ENCODE measurements at places on chromosomes 5 and 9. TPM values are rescaled to one million over a fixed set of nuclear protein-coding genes. Genes with fewer than 3 reads are reported as not detected.

GRCh38 chr5:126514558-126515141 is 80.4 kb downstream of the ALDH7A1 start:
- DNase-seq = no peak

The DMAC1 gene
- 19.4 TPM for total RNA-seq

DNA sequence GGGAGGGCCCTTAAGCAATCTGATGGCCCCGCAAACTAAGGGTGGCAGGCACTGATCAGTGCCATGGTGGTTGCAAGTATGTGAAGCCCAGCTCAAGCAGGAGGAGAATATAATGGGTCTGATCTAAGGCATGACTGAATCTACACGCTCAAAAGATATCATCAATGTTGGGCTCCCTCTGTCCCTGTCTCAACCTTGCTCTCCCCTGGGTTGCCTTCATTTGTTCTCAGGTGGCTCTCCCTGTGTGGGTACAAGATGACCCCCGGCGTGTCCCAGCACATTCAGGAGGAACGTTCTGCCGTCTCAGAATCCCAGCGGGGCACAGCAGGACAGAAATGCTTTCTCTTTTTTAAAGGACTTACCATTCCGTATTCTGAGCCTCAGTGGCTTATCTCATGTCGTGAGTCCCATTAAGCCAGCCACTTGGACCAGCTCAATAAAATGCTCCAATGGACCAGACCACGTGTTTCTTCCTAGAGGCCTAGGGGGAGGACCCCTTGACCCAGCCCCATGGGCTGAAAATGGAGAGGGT is 12.0 kb upstream of the RNF130 start:
- DNase-seq = no peak

DNA sequence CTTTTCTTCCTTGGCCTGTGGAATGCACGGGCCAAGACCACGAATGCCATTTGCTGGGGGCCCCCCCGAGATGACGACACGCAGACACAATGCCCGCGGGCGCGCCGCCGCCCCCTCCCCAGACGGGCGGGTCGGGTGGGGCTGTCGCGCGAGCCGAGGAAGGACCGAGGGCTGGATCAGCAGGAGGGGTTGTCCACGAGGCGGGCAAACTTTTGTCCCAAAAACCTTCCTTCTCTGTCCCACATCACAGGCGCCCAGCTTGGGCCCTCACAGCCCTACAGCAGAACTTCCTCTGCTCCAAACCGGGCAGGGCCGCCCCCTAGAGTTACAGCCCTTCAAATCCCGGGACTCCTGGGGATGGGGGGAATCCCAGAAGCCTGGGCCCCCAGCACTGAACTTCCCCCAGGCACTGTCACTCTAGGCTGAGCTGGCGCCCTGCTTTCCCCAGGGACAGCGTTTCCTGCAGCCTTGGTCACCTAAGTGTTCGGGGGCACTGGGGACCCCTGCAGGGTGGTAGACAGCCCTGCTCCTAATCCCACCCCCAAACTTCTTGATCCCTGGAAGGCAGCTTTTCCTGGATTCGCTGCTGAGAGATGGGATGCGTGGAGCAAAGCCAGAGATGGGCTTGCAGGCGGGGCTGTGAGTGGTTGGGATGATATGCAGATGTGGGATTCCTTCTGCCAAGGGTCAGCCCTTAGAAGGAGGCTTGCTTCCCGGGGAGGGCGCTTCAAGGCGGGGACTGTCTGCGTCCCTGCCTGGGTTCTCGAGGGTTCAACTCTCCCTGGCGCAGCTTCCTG is 980 bp downstream of the COL5A1 start:
- DNase-seq = peak; percentile 58

- DNase-seq = no peak
Measured at GRCh38 chr5:39955156-39955555, 530.4 kb upstream of the DAB2 start.

- no peak for DNase-seq
Measured at GRCh38 chr9:79551994-79552393, 19.8 kb upstream of the TLE4 start.

The TAF11L10 gene
- total RNA-seq = not detected

The NKD2 gene
- total RNA-seq = not detected

DNA sequence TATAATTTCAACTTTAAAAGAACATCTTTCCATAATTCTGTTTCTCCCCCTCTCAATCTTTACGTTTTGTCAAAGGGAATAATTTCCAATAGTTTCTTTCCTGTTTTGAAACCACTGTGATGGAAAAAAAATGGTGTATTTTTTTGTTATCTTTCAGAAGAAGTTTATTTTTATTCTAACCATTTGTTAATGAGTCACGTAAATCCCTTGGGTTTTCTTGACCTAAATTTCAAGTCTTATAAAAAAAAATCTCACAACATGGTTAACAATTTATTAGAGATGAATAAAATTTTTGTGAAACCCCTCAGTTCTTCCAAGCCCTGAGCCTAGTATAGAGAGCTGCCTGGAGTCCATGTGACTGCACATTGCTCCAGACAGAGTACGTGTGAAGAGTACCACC is 106.1 kb upstream of the FBXL17 start:
- DNase-seq = no peak

The SPATA31A3 gene
- not detected for total RNA-seq

- DNase-seq = no peak
Measured at GRCh38 chr9:133437753-133438531, 15.8 kb downstream of the ADAMTS13 start.

The PRRX2 gene
- not detected for total RNA-seq

DNA sequence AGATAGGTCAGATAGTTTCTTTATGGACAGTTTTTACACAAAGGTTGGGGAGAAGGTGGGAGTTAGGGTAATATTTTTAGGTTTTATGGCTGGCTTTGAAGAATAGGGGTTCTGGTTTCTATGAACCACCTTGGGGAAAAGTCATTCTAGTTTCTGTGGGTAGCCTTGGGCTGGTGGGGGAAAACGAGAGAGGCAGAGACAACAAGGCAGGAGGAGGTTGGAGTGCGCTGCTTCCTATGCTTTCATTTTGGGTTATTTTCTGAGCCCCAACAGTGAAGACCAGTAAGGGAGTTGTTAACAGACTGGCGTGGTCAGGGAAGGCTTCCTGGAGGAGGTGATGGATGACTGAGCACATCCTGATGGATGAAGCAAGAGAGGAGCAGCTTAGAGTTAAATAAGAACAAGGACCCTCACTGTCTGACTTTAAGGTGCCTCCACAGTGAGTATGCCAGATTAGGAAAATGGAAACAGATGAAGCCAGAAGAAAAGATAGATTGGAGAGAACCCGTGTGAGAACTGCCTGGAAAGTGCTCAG is 81.9 kb downstream of the PDZD2 start:
- no peak for DNase-seq

DNA sequence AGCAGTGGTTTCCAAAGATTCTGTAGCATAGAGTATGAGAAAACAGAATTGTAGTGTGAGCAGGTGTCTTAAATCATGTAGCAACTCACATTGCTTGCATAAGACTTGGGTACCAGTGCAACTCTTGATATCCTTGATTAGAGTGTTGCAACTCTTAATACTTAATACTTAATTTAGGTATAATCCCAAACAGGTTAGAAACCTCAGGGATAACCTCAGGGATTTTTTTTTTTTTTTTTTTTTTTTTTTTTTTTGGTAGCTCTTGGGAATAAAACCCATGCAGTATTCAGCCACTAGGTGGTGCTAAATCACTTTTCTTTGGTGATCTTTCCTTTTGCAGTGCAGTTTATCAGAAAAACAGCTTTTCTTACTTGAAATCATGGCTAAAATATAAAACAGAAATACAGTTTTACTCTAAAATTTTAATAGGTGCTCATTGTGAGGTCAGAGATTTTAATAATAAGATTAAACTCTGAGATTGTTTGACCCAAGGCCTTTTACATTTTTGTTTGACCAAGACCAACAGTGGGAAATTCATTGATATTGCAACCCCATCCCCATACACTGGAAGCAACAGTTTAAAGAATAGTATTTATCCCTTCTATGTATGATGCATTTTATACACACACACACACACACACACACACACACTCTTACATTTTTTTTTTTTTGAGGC is 55.3 kb downstream of the ERAP1 start:
- DNase-seq = no peak

DNA sequence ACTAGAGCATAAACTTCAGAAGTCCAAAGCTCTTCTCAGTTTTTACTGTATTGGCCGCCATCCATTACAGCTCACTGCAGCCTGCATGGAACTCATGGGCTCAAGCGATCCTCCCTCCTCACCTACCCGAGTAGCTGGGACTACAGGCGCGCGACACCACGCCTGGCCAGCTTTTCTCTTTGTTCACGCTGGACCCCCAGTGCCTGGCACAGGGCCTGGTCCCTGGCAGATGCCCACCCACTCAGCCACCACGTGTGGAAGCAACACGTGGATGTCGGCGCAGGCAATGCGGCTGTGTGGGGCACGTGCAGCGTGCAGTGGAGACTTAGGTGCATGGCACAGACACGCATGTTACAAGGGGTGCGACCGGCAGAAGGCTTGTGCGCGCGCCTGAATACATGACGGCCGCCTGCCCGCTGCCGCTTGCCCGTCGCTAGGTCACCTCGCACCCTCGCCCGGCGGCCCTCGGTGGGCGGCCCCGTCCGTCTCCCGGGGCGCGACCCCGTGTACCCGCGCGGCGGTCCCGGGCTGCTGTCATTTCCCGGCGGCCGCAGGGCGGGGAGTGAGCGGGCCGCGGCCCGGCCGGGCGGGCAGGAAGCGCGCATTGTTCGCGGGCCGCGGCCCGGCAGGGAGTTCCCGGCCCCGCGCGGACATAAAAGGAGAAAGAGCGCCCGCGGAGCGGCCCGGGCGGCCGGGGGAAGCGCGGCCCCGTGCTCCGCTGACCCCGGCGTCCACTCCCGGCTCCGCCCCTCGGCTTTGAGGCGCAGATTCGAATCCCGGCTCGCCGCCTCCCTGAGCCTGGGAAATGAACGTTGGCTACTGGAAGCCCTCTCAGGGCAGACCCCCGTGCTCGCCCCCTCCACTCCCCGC is 24.1 kb upstream of the PTGS1 start:
- DNase-seq = peak; percentile 46

The PLPPR1 gene
- total RNA-seq = not detected

GRCh38 chr9:93479726-93480125 is 26.3 kb upstream of the FAM120AOS start:
- no peak for DNase-seq

GRCh38 chr5:163565492-163565891 is 60.1 kb downstream of the MAT2B start:
- no peak for DNase-seq

The CSF1R gene
- 15.2 TPM for total RNA-seq

The TBC1D9B gene
- total RNA-seq = 159 TPM

- DNase-seq = no peak
Measured at GRCh38 chr5:123636006-123636405, 124.0 kb downstream of the CSNK1G3 start.

The CARTPT gene
- 4.4 TPM for total RNA-seq

DNA sequence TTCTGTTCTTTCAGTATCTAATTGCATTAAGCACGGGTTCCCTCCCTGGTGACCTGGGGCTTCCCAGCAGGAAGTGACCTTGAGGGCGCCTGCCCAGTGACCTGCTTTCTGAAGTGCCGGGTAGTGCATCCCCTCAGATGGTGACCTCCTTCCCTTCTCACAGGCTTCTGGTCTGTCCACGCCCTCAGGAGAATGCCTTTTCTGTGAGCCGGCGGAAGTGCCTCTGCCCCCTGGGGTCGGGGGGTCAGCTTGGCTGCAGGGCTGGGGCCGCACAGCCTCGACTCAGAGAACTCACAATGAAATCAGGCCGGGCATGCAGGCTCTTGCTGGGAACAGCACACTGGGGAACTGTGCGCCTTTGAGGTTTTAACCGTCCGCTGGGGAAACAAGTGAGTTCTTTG is 124.5 kb upstream of the PHYKPL start:
- no peak for DNase-seq

DNA sequence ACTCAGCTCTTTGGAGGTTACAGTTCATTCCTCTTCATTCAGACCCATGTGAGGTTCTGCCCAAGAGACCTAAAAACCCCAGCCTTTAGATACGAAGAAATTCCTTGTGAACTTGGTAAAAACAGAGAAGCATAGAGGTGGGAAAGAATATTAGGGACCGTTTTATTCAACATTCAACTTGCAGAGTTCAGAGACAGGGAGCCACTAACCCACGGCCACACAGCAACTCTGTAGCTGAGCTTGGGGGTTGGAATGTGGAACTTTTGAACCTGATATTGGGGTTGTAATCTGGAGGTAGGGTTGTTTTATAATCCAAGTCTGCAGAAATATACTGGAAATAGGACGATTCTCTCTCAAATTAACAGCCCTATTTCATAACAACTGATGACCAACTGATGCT is 10.8 kb upstream of the BOD1 start:
- no peak for DNase-seq

DNA sequence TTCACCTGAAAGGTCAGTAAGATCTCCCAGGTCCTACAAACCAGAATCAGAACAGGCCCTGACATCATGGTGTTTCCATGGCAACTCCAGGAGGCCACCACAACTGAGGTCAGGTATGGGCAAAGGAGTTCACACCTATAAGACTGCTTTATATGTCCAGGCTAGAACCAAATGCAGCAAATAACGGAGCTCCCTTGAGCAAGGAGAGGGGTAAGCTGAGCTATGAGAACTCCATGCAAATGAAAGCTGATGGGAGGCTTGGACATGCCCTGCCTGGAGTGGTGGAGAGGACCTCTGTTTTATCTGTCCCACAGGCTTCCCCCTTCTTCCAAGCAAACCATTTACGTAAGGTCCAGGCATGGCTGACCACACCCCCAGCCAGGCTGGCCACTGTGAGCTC is 207.7 kb downstream of the SPOCK1 start:
- DNase-seq = no peak

- DNase-seq = no peak
Measured at GRCh38 chr9:127550282-127550681, 61.8 kb upstream of the STXBP1 start.

The IFNA2 gene
- not detected for total RNA-seq

GRCh38 chr5:154756009-154756867 is 1.1 kb downstream of the LARP1 start:
- peak; percentile 60 for DNase-seq

The TMEM252 gene
- total RNA-seq = not detected

The STPG3 gene
- total RNA-seq = not detected

- no peak for DNase-seq
Measured at GRCh38 chr5:154285661-154286408, 95.3 kb downstream of the GALNT10 start.

GRCh38 chr9:6072865-6073264 is 57.4 kb upstream of the RANBP6 start:
- DNase-seq = no peak

- no peak for DNase-seq
Measured at GRCh38 chr9:88017096-88017495, 42.8 kb upstream of the CDK20 start.

The CCDC192 gene
- not detected for total RNA-seq

GRCh38 chr9:94768766-94769165 is 42.3 kb downstream of the AOPEP start:
- no peak for DNase-seq

The PRRT1B gene
- 5.7 TPM for total RNA-seq

DNA sequence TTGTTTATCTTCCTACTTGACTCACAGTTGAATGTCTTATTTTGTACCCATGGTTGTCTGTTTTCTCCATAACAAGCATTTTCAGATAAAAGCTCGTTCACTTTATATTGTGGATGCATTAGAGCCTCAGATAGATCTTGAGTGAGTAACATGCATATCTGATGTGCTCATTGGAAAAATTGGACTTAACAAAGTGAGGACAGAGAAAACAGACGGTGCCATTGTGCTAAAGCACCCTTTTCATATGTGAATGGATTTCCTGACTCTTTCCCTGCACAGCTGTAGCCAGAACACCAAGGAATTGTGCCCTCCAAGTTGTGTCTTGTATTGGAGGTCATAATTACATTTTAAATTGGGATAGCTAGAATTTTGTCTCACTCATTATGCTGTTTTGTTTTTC is 325.8 kb upstream of the MEF2C start:
- no peak for DNase-seq

- no peak for DNase-seq
Measured at GRCh38 chr9:94204174-94204573, 54.9 kb upstream of the ZNF169 start.
